CD4-positive, alpha-beta T cell treated with Interleukin-10 for 1 hour (primary cell): ENCODE measurements at places on chromosomes 12 and 14.

DNA sequence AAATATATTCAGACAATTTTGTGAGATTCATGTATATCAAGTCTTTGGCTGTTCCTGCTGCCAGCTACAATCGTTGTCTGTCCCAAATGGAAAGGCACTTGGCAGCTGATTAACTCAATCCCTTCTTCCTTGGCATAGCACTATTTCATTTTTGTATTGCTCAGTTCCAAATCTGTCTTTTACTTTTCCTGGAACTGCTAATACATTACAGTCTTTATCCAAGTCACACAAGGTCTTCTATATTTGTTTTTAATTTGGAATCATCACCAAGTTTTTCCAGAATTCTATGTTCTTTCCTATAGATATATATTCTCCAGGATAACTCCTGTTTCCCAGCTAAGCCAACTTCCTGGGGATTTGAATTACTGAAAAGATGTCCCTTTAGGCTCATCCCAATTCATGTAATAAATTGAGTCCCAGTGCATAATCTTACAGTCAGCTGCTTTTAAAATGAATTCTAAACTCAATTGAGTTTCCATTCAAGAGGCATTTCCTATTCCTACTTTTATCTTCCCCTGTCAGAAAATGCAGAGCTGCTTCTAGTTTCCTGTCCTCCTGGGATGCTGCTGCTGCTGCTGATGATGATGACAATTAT is 45.9 kb downstream of the DYRK2 start:
- no peak for DNase-seq

GRCh38 chr12:117533687-117534086 is 172.3 kb upstream of the NOS1 start:
- DNase-seq, result no peak

GRCh38 chr14:61780125-61780524 is 17.9 kb downstream of the SNAPC1 start:
- DNase-seq, result peak; percentile 14

DNA sequence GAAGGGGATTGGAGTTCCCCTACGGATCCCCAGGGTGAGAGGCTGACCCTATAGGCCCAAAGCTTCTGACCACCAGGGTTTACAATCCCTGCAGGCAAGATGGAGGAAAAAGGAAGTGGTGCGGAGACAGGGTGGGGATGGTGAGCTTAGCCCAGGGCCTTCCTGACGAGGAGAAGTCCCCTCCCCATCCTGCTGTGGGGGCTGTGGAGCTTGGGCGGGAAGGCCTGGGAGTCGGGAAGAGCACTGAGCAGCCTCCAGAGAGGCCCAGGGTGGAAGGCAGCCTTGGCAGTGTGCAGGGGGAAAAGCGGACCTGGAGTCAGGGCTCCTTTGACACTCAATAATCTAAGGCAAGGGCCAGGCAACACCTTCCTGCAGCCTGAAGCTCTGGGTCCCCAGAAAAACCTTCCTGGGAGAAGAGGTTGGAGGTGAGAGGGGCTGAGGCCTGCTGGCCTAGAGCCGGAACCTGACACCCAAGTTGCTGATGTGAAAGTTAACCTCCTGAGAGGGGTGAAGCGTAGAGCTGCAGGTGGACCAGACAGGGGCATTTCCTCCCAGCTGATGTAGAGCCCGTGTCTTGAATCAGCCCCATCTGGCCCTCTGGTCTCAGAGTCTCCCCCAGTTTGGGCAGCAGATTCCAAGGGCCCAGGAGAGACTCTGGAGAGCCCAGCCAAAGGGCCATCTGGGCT is 6.0 kb downstream of the HDAC7 start:
- peak; percentile 45 for DNase-seq

DNA sequence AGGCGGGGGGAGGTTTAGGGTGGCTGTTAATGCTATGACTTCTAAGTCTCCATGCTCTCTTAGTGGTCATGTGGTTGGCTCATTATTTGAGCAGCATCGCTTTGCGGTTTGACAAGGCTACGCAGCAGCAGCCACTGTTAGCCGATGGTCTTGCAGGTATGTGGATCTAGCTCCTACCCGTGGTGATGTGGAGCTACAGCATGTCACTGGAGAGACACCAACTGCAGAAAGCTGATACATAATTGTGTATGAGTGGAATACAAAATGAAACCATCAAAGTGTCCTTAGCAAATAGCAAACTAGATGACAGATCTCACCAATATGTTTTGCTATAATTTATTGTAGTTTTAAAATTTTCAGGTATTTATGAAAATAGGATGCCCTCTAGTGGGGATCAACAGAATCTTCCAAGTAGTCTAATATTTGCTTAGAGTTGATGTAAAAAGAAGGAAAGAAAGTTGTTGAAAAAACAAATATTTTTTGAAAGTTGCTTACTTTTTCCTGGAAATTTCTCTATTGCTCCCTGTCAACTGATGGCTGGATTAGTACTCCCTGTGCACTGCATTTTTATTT is 94.9 kb downstream of the NAV3 start:
- DNase-seq, result no peak

DNA sequence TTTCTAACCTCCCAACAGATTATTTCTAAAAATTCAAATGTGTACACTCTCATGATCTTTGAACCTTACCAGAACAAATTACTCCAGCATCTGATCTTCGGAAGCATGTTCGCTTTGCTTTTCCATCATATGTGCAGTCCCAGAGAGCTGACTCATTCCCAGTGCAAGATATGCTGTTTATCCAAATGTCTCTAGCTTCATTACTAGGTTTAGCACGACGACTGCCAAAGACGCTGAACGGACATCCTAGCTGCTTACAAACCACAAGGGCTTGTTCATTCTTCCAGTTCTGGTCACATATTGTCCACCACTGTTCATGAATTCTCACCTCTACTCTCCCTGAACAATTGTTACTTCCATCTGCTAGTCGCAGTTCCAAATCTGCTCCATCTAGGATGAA is 40.5 kb downstream of the CD163L1 start:
- no peak for DNase-seq

DNA sequence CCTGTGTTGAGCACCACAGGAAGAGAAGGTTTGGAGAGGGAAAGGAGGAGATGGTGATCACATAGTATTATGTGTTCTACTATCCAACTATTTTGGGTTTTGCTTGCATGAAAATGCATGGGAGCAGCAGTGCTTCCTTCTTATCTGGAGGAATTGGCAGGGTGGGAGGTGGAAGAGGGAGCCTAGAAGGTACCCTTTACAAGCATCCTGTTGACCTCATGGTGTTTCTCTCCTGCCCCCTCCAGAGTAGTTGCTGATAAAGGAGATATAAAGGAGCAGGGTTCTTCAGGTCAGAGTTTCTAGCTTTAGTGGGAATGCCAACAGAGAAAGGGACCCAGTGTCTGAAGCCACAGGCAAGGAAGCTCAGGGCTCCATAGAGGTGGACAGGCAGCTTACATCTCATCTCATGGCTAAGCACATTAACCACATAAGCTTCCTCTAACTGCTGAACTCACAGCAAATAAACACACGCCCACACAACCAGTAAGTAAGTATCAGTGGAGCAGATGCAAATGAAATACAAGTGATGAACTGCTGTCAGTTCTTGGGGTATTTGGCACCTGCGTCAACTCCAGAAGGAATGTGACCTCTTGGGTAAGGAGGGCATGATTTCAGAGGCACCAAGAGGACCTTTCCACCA is 174.2 kb upstream of the SLC38A2 start:
- peak; percentile 8 for DNase-seq

GRCh38 chr12:20798554-20798953 is 12.0 kb upstream of the SLCO1B3 start:
- DNase-seq, result no peak

- peak; percentile 8 for DNase-seq
Observed at GRCh38 chr12:109910969-109911348, 10.9 kb downstream of the TCHP start.

DNA sequence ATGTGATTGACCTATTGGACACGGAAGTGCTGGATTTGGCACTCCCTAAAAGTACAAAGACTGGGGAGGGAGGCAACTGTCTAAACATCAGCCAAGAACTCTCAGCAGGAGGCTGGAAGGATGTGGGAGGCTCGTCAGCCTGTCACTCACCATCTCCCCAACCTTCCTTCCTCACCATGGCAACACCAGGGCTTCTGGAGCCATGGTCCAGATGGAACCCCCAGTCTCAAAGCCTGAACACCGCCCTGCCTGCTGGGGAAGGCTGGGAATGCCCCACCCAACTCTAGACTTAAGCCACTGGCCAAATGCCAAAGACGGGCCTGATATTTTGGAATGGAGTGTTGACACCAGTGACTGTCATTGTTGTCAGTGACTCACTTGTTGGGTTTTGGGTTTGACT is 55.3 kb downstream of the GALNT16 start:
- DNase-seq, result no peak

GRCh38 chr12:1842183-1842904 is 22.0 kb downstream of the LRTM2 start:
- DNase-seq, result no peak

DNA sequence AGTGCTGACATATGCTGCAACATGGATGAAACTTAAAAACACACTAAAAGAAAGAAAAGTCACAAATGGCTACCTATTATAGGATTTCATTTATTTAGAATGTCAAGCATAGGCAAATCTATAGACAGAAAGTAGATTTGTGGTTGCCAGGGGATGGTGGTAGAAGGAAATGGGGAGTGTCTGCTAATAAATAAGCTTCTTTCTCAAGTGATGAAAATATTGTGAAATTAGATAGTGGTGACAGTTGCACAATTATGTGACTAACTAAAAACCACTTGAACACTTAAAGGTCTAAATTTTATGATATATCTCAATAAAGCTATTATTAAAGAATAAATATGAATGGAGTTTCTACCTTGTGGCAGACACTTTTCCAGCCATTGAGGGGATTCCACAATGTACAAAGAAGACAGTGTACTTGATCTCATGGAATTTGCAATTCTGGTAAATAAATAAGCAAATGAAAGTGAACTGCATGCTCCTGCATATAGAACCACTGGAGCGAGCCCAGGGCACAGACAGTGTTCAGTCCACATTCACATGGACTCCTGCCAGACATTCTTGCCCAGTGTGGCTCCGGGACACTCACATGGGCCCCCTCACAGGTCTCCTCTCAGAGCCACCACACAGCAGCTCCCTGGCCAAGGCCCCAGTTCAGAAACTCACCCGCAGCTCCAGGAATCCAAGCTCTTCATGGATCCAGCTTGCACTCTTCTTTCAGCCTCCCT is 107.1 kb upstream of the ARID2 start:
- DNase-seq, result no peak

DNA sequence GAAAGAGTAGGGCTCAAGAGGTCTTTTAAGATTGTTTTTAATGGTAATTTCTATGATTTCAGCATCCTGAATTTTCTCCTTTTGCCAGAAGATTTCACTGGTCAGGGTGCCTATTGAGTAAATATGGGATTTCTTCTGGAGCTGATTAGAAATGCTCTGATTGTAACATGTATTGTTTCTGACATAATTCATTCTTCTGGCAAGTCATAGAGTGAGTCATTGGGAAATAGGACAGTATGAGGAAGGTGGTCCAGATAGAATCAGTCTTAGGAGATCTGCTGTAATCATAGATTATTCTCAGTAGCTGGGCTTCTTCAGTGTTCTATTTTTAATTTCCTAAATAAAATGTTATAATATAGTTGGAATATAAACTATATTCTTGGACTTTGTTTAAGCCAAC is 182.0 kb upstream of the NAV3 start:
- DNase-seq, result no peak

DNA sequence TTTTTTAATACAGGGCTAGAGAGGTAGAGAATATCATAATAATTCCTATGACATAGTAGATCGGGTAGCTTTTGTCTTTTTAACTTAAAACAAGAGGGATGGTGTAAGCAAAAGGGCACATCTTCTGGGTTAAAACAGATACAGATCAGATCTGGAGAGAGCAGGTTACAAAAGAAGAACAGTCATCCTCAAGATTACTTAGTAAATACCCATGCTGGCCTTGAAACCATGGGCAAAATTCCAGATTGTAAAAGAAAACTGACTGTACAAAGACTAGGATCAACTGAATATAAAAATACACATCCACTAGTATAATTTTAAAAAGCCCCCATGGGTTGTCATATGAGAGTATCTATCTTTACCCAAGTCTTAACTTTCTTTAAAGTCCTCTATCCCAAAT is 76.7 kb downstream of the MED13L start:
- DNase-seq, result no peak

DNA sequence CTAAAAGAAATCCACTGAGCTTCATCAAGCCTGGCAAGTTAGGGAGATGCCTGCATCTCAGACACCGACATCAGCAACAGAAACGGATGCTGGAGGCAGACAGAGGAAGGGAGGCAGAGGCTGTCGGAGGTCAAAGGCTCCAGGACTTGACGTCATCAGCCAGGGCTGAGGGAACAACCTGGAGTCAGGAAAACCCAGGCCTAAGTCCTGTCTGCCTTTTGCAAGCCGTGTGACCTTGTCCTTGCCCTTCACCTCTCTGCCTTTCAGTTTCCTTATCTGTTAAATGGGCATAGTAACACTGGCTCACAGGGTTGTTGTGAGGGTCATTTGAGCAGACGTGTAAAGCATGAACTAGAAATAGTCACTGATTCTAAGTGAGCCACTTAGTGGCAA is 194.2 kb downstream of the BCL11B start:
- DNase-seq, result no peak

- peak; percentile 58 for DNase-seq
Observed at GRCh38 chr12:12024911-12025682, 45.6 kb upstream of the BCL2L14 start.

DNA sequence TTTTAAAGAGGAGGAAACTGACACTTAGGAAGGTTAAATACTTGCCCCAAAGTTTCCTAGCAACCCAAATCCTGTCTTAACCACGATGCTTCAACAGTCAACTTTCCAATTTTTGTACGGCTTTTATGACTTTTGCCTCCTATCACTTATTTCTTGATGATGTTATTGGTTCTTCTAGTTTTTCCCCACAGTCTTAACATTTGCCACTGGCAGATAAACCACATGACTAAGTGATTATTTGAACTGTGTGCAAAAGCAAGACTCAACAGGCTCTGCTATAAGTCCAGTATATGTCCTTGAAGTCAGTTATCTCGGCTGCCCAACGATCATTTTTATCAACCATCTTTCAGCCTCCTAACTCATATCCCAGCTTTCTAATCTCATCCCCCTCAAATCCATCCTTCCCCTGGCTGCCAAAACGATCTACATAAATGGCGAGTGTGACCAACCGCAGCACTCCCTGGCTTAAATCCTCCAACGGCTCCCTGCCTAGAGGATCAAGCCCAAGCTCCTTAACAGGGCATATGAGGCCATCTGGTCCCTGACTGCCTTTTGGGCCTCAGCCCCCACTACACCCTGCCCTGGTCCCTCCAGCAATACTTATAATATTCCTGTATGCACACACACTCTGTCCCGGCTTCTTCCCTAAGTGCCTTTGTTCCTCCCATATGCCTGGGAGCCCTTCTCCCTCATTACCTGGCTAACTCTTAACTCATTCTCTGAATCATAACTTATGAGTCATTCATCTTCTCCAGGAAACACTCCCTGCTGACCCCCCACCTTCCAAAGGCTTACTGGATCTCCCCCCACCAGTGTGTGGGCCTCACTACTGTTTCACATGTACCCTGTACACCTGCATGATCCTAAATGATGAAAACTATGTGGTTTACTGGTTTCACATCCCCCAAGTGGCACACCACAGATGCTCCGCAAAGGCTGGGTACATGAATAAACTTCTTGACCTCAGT is 8.8 kb downstream of the VPS37B start:
- peak; percentile 39 for DNase-seq
